ENCODE measurements at places on chromosomes 2 and 18. TPM values are rescaled to one million over a fixed set of nuclear protein-coding genes. Genes with fewer than 3 reads are reported as not detected.

Gene NABP1
- 9.2 TPM for total RNA-seq

Gene ADGRF3
- 0.16 TPM for total RNA-seq

Gene KIF1A
- total RNA-seq: 219 TPM

Gene PRKD3
- 29.9 TPM for total RNA-seq

Gene LRRC30
- not detected for total RNA-seq

Gene DSC2
- 5.9 TPM for total RNA-seq

Gene SOX11
- 413 TPM for total RNA-seq

Gene NPHP1
- total RNA-seq: 4.4 TPM

Measured in occipital lobe (tissue), 3 donors.